ENCODE measurements at places on chromosomes 3 and 15. TPM values are rescaled to one million over a fixed set of nuclear protein-coding genes. Genes with fewer than 3 reads are reported as not detected.

- no peaks in the 10 kb centered on the region for H3K36me3 ChIP-seq
Measured at GRCh38 chr15:55661428-55661827, 73.3 kb upstream of the PYGO1 start.

DNA sequence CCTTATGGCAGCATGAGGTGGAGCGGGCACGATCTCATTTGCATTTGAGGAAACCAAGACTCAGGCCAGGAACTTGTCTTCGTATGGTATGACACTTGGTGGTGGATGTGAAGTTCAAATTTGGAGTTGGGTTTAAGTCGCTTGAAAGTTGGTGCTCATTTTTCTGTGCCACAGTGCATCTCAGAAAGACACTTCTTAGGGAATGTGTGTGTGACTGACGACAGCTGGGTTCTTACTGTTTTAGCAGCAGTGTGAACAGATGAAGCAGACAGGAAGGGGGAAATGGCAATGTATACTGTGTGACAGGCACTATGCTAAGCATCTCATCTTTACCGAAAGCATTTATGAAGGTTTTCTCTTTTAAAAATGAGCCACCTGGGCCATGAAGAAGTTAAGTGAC is 75.4 kb downstream of the SEC22A start:
- peaks cover 9% of the 10 kb centered on the region for H3K4me1 ChIP-seq
- DNase-seq: no peak
- no peak overlapping the region for H3K27ac ChIP-seq

- no peak overlapping the region for H3K27ac ChIP-seq
- H3K27me3 ChIP-seq: no peaks in the 10 kb centered on the region
- peaks cover 6% of the 10 kb centered on the region for H3K4me1 ChIP-seq
- H3K4me3 ChIP-seq: no peak overlapping the region
- peaks cover 2% of the 10 kb centered on the region for H3K36me3 ChIP-seq
Measured at GRCh38 chr15:42741710-42742109, 4.8 kb upstream of the CDAN1 start.

GRCh38 chr3:87410110-87410509 is 133.7 kb upstream of the POU1F1 start:
- H3K4me1 ChIP-seq: no peaks in the 10 kb centered on the region
- no peak for DNase-seq
- no peaks in the 10 kb centered on the region for H3K36me3 ChIP-seq
- no peak overlapping the region for H3K27ac ChIP-seq

DNA sequence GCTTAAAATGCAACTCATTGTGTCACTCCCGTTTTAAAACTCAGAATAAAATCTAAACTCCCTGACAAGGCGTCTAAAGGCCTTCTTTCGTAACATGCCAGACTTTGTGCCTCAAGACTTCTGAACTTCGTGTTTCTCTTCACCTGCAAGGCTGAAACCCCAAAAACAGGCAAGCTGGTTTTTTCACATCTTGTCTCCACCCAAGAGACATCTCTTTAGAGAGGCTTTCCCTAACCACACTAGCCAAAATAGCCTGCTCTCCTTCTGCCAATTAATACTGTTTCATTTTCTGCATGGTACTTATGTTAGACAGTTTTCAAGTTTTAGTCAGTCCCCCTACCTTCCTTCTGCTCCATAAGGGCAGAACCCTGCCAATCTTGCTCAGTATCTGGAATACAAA is 41.6 kb downstream of the RAF1 start:
- H3K4me3 ChIP-seq: no peak overlapping the region
- peak overlapping the region; percentile 21 for H3K27ac ChIP-seq
- peaks cover 34% of the 10 kb centered on the region for H3K4me1 ChIP-seq
- DNase-seq: no peak

ZWILCH gene
- total RNA-seq: 37.2 TPM

DNA sequence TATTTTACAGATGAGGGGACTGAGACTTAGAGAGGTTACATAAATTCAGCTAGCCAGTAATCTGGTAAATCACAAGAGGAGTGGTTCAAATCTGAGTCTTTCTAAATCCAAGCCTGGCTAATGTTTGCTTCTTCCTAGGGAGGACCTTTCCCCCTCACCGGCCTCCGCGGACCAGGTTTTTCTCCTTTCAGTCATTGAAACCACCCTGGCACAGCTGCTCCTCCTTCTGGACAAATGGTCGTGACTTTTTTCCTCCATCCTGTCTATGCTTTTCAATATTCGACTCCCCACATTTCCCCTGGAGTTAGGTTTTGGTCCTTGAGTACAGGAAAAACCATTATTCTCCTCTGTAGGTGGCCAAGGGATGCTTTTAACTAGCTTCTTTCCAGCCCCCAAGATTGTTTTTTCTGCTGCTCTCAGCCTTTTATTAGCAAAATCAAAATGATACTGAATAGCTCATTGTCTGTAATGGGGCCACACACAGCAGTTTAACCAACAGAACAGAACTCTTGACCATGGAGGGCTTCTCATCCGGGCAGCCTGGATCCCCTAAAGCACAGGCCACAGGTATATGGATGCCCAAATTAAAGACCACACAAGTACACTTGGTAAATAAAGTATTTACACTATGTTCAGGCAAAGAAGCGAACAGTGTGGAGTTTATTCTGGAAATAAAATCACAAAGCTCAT is 85.9 kb upstream of the KLHL25 start:
- H3K4me1 ChIP-seq: no peaks in the 10 kb centered on the region
- peaks cover 19% of the 10 kb centered on the region for H3K27me3 ChIP-seq
- no peak overlapping the region for H3K27ac ChIP-seq
- H3K4me3 ChIP-seq: no peak overlapping the region
- no peaks in the 10 kb centered on the region for H3K36me3 ChIP-seq

GRCh38 chr3:39757307-39757706 is 52.1 kb upstream of the MYRIP start:
- H3K4me1 ChIP-seq: no peaks in the 10 kb centered on the region
- H3K4me3 ChIP-seq: no peak overlapping the region
- H3K36me3 ChIP-seq: no peaks in the 10 kb centered on the region

DNA sequence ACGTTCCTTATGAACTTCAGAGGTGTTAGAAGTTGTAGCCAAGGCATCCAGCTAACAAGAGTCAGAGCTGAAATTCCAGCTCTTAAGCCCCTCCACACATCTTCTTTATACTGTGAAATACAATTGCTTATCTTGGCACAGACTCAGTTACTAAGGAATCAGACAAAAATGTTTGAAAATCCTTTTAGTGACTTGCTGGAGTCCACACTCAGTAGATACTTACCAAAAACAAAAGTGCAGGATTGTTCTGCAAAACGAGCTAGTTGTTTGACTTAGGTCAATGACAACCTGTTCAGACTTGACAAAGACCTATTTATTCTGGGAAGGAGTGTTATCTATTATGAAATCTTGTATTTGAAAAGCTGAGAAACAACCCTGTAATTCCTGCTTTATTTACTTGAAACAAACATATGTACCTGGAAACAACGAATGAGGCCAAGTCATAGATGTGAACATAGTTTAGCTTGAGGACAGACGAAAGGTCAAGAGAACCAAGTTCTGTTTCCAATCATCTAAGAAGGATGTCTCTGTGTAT is 38.5 kb downstream of the B3GNT5 start:
- H3K27me3 ChIP-seq: no peaks in the 10 kb centered on the region
- no peak overlapping the region for H3K4me3 ChIP-seq
- no peak overlapping the region for H3K27ac ChIP-seq
- DNase-seq: no peak
- H3K4me1 ChIP-seq: peaks cover 14% of the 10 kb centered on the region

CRYGS gene
- 4.6 TPM for total RNA-seq

OXTR gene
- total RNA-seq: 0.70 TPM

SLC9C1 gene
- total RNA-seq: not detected

GRCh38 chr3:157066335-157067098 is 93.4 kb downstream of the CCNL1 start:
- no peaks in the 10 kb centered on the region for H3K36me3 ChIP-seq
- H3K4me1 ChIP-seq: peaks cover 24% of the 10 kb centered on the region
- peaks cover 3% of the 10 kb centered on the region for H3K27me3 ChIP-seq
- no peak overlapping the region for H3K4me3 ChIP-seq

DNA sequence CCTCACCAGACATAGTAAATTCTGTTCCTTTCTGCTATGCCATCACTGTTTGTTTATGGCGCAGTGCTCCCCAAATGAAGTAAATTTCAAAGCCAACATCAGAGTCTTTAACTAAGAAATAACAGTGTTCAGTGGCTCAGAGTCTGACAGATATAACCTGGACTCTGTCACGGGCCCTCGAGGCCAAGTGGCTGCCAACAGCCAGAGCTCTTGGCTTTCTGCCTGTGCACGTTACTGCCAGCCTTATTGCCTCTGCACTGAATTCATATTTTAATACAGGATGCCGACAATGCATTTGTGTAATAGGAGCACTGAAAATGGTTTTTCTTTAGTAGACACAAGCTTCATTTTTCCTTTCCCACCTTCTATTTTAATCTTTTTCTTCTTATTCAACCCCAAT is 219.9 kb downstream of the NLGN1 start:
- no peaks in the 10 kb centered on the region for H3K4me1 ChIP-seq
- no peaks in the 10 kb centered on the region for H3K27me3 ChIP-seq
- no peak for DNase-seq

DNA sequence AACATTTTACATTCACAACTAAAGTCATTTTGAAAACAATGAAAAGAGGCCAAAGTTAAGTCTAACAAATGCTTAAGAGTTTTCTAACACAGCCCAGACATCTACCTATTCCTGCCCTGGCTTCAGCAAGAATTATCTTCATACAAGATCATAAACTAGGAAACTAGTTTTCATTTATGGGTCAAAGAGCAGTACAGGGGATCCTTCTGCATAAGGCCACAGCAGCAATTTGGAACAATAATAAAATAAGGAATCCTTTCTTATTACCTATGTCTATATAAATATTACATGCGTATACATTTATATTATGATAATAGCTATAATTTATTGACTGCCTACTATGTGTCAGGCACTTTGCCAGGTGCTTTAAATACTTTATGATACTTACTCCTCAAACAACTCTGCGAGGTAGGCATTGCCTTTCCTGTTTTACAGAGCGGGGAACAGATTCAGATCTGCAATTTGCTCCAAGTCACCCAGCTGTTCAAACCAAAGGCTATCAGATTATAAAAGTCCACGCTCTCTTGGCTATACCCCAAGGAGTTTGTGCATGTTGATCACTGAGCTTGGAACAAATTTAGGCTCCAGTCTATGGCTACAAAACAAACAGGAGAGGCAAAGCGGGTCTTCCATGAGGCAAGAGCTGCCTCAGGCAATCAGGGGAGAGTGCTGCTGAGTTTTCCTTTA is 196.4 kb downstream of the RORA start:
- no peak overlapping the region for H3K4me3 ChIP-seq
- no peak overlapping the region for H3K27ac ChIP-seq
- DNase-seq: no peak
- peaks cover 26% of the 10 kb centered on the region for H3K27me3 ChIP-seq
- no peaks in the 10 kb centered on the region for H3K36me3 ChIP-seq

DAZL gene
- not detected for total RNA-seq

IL20RB gene
- 2.1 TPM for total RNA-seq

ZDHHC3 gene
- 62.3 TPM for total RNA-seq

FOXB1 gene
- 0.52 TPM for total RNA-seq

DNA sequence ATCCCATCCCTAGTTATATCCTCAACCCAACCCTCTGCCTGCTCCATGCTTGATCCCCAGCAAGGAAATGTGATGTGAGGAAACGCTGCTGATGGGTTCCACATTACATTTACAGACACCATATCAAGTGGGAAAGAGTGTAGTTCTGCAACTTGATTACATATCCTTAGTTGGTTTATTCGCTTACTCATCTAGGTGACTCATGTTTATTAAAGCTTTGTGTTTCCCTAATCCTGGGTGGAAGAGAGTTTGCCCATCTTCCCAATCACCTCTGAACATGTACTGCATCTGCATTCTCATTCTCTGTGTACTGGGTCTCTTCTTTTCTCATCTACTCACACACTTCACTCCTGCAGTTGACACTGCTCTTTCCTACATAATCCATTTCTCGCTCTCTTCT is 91.7 kb upstream of the PDZRN3 start:
- no peak overlapping the region for H3K4me3 ChIP-seq
- H3K36me3 ChIP-seq: no peaks in the 10 kb centered on the region
- H3K27ac ChIP-seq: no peak overlapping the region
- H3K27me3 ChIP-seq: no peaks in the 10 kb centered on the region

DNA sequence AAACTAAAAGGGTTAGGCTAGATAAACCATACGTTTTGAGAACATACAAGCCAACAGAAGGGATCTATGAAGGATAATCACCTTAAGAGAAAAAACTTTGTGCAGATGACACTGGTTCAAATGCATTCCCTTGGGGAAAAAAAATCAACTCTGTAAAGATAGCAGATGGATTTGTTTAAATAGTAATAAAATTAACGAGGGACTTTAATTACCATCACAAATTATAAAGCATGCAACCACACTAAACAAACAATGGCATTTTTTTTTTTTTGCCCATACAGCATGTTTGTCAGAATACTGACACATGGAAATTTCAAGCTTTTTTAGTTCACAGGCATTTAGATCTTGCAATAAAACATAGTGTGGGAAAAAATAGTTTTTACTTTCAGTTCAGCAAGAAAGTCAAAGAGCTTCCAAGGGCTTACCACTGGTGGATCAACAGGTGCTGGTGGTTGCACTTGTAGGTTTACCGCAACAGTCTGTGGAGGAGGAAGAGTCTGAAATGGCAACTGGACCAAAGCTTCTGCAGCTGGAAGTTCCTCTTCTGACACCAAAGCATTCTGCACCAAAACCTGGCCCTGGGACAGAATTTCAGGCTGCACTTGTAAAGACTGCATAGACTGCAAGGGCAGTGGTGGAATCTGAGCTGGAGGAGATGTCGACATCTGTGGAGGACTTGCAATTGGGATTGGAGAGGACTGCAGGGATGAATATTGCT is 53.1 kb downstream of the PHC3 start:
- no peaks in the 10 kb centered on the region for H3K27me3 ChIP-seq
- H3K4me1 ChIP-seq: peaks cover 26% of the 10 kb centered on the region
- peak; percentile 64 for DNase-seq
- H3K27ac ChIP-seq: peak overlapping the region; percentile 69
- H3K4me3 ChIP-seq: peak overlapping the region; percentile 40
- peaks cover 46% of the 10 kb centered on the region for H3K36me3 ChIP-seq

- no peak overlapping the region for H3K4me3 ChIP-seq
- H3K4me1 ChIP-seq: peaks cover 3% of the 10 kb centered on the region
- no peak for DNase-seq
- H3K36me3 ChIP-seq: peaks cover 17% of the 10 kb centered on the region
Measured at GRCh38 chr3:130933801-130934345, 40.0 kb downstream of the ATP2C1 start.

DNA sequence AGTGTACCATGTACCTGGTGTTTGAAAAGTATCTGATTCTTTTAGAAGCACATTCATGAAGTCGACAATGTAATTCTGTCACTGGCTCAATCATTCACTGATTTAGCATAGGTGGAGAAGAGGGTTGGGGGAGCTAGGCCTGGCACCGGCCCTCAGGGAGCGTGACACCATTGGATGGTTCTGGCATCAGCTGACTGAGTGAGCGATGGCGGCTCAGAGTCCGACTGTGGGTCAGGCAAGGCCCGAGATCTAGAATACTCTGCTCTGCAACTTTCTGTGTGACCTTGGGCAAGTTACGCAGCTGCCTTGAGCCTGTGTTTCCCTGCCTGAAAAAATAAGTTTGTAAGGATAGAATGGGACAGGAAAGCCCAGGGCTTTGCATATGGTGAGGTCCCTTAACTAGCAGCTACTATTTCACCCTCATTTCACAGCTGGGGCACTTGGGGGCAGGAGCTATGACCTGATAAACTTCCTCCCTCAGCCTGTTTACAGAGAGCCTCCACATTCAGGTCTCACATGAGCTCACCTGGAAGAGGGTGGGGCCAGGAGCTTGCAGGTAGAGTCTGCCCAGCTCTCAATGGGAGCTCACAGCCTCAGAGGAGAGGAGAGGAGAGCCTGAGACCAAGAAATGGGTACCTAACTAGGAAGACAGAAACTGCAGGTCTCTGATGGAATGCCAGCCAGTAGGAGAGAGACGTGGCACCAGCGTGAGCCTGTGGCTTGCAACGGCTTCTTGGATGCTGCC is 153.7 kb upstream of the TLE3 start:
- peaks cover 39% of the 10 kb centered on the region for H3K4me1 ChIP-seq
- H3K36me3 ChIP-seq: peaks cover 2% of the 10 kb centered on the region
- H3K27me3 ChIP-seq: peaks cover 15% of the 10 kb centered on the region
- no peak overlapping the region for H3K27ac ChIP-seq
- no peak for DNase-seq

CDHR4 gene
- not detected for total RNA-seq

SFMBT1 gene
- 33.3 TPM for total RNA-seq

Measured in activated CD8-positive, alpha-beta T cell treated with anti-CD3 and anti-CD28 coated beads, Interleukin-2, amount 10 ng/mL, durations not matched to agents 7 days and 5 days (primary cell).